Activated naive CD8-positive, alpha-beta T cell treated with anti-CD3 and anti-CD28 coated beads, Interleukin-2, amount 50 U/mL, for 24 hours (primary cell): ENCODE measurements at places on chromosomes 11 and 22.
A peak's percentile ranks its signal among the peaks of the same experiment; 100 is the strongest.

DNA sequence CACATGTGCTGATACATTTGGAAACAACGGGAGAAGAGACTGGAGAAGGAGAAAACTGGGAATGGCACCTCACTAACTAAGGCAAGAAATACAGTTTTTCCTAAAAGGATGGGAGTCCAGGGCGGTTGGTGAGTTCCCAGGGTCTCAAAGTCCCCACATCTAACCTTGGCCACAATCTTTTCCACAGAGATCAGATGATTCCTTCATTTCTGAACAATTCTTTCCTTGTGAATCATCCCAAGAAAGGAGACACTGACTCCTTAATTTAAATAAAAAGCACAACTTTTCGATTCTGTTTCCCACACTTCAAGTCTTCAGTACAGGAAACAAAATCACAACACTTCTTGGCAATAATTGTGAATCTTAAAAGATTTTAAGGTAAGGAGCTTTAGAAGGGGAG is 384.7 kb downstream of the DCDC1 start:
- no peaks in the 10 kb centered on the region for H3K27me3 ChIP-seq
- no peaks in the 10 kb centered on the region for H3K4me1 ChIP-seq
- no peak for DNase-seq
- H3K27ac ChIP-seq = no peak overlapping the region
- H3K36me3 ChIP-seq = no peaks in the 10 kb centered on the region

GRCh38 chr22:22712666-22713365 is 68.4 kb downstream of the GGTLC2 start:
- H3K27ac ChIP-seq = no peak overlapping the region
- H3K4me1 ChIP-seq = peaks cover 5% of the 10 kb centered on the region
- H3K36me3 ChIP-seq = no peaks in the 10 kb centered on the region
- no peak overlapping the region for H3K4me3 ChIP-seq

- H3K4me3 ChIP-seq = no peak overlapping the region
- no peak for DNase-seq
- H3K36me3 ChIP-seq = peaks cover 1% of the 10 kb centered on the region
- H3K27me3 ChIP-seq = peaks cover 3% of the 10 kb centered on the region
- H3K4me1 ChIP-seq = no peaks in the 10 kb centered on the region
These were observed 92.8 kb downstream of the MYEOV start for GRCh38 chr11:69386594-69387408.

GRCh38 chr11:36019722-36020121 is 75.9 kb downstream of the LDLRAD3 start:
- no peaks in the 10 kb centered on the region for H3K27me3 ChIP-seq
- H3K4me1 ChIP-seq = no peaks in the 10 kb centered on the region
- no peaks in the 10 kb centered on the region for H3K36me3 ChIP-seq

- peak overlapping the region; percentile 59 for H3K27ac ChIP-seq
- peak overlapping the region; percentile 51 for H3K4me3 ChIP-seq
- peak; percentile 72 for DNase-seq
- H3K36me3 ChIP-seq = peaks cover 5% of the 10 kb centered on the region
- no peaks in the 10 kb centered on the region for H3K27me3 ChIP-seq
These were observed 2.3 kb upstream of the RAD9A start for GRCh38 chr11:67389477-67389876.

DNA sequence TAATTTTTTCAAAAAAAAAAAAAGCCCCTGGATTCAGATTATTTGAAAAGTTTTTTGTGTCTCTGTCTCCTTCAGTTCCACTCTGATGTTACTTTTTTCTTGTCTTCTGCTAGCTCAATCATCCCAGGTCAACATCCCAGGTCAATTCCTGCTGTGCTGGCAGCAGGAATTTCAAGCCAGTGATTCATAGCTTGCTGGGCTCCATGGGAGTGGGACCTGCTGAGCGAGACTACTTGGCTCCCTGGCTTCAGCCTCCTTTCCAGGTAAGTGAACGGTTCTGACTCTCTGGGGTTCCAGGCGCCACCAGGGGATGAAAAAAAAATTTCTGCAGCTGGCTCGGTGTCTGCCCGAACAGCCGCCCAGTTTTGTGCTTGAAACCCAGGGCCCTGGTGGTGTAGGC is 31.4 kb downstream of the PLAAT5 start:
- H3K4me3 ChIP-seq = no peak overlapping the region
- no peaks in the 10 kb centered on the region for H3K36me3 ChIP-seq
- no peaks in the 10 kb centered on the region for H3K4me1 ChIP-seq
- DNase-seq = no peak
- no peak overlapping the region for H3K27ac ChIP-seq
- peaks cover 2% of the 10 kb centered on the region for H3K27me3 ChIP-seq

DNA sequence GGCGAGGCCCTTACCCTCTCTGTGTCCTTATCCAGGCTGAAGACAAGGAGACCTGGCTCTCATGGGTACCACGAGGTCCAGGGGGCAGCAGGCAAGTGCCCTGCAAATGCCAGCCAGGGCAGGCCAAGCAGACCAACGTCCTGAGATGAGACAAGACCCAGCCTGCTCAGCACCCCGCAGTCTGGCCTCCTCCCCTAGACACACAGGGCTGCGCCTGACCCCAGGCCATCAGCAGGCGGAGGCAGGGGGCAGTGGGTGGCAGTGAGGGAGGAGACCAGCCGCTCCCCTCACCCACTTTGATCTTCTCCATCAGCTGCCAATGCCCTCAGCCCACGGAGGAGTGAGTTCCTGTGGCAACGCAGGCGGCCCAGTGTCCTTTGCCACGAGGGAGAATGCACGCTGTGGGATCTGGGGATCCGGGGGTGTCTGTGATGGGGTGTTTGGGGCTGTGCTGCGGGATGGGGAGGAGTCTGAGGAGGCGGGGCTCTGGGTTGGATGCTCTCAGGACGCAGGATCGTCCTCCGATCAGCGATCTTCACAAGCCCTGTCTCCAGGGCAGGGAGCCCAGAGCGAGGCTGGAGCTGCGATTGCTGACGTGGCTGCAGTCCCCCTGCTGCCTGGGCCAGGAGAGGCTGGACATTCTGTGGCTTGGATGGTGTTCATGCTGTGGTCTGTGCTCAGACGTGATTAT is 30.5 kb upstream of the PPARA start:
- no peaks in the 10 kb centered on the region for H3K4me1 ChIP-seq
- no peaks in the 10 kb centered on the region for H3K36me3 ChIP-seq
- no peak for DNase-seq
- no peak overlapping the region for H3K27ac ChIP-seq

GRCh38 chr11:68460741-68461574 is at the start of gene PPP6R3:
PPP6R3 (plus strand) TSS chr11:68460752; CDS start chr11:68537665, 76,913 bp downstream.
- peak within 1 kb of the TSS; percentile 99 for H3K4me3 ChIP-seq
- H3K4me1 ChIP-seq = peaks cover 50% of the 10 kb centered on the region
- H3K36me3 ChIP-seq = peaks cover 5% of the 10 kb centered on the region
- DNase-seq = no peak
- H3K27ac ChIP-seq = peak within 1 kb of the TSS; percentile 92

DNA sequence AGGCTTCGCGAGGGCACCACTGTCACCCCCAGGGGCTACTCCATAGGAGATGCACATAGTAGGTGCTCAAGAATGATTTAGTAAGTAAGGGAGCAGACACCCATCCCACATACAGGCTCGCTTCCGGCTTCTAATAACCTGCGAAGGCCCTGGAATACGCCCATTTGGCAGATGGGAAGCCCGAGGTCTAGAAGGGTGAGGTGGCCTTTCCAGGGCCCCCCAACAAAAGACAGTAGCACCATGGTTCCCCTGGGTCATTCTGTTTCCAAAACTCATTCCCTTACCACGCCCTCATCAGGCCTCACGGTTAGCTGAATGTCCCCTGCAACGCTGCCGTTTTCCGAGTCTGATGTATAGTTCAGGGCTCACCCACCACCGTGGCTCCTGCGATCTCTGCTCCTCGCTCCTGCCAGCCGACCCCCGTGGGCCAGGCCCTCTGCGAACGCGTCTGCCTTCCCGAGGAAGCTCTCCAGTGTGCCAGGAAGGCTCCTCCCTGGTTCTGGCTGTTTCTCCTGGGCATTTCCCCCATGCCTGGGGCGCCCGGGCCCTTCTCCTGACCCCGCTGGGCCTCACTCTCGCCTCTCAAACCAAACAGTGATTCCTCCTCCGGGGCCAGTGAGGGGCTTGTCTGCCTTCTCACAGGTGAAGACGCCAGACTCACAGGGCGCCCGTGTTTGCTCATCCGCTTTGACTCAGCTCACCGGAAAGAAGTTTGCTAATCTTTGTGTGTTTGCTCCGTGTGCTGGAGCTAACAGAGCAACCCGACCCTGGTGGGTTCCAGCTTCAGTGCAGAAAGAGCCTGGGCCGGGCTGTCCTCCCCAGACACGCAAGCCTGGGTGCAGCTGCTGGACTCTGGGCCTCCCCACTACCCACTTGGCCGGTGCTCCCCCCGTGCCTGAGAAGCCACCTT is 86.6 kb downstream of the RTL6 start:
- H3K36me3 ChIP-seq = no peaks in the 10 kb centered on the region
- DNase-seq = no peak
- H3K27me3 ChIP-seq = no peaks in the 10 kb centered on the region
- H3K4me1 ChIP-seq = no peaks in the 10 kb centered on the region

DNA sequence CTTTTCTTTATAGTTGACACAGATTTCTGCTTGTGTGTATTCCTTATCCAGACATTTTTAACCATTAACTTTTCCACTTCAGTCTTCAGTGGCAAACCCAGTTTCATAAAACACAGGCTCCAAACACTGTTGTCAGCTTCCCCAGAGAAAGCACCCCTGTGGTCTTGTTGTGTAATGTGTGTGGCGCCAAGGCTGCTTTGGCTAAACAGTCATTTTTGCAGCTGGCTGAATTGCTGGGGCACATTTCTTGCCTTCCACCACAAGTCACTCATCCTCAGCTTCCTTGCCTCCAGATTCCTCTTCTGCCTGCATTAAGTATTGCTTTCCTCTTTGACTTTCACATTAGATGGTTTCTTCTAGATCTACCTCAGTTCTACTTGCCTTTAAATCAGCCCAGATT is 40.5 kb downstream of the ARHGAP1 start:
- peaks cover 20% of the 10 kb centered on the region for H3K36me3 ChIP-seq
- H3K4me1 ChIP-seq = no peaks in the 10 kb centered on the region
- no peak for DNase-seq
- H3K27ac ChIP-seq = no peak overlapping the region

GRCh38 chr11:39732001-39732400 is 1727.5 kb downstream of the LRRC4C start:
- H3K27me3 ChIP-seq = no peaks in the 10 kb centered on the region
- H3K4me3 ChIP-seq = no peak overlapping the region
- DNase-seq = no peak
- H3K27ac ChIP-seq = no peak overlapping the region

GRCh38 chr11:69356703-69357457 is 62.9 kb downstream of the MYEOV start:
- H3K36me3 ChIP-seq = no peaks in the 10 kb centered on the region
- H3K27me3 ChIP-seq = no peaks in the 10 kb centered on the region
- no peak overlapping the region for H3K4me3 ChIP-seq
- peaks cover 13% of the 10 kb centered on the region for H3K4me1 ChIP-seq
- no peak overlapping the region for H3K27ac ChIP-seq

DNA sequence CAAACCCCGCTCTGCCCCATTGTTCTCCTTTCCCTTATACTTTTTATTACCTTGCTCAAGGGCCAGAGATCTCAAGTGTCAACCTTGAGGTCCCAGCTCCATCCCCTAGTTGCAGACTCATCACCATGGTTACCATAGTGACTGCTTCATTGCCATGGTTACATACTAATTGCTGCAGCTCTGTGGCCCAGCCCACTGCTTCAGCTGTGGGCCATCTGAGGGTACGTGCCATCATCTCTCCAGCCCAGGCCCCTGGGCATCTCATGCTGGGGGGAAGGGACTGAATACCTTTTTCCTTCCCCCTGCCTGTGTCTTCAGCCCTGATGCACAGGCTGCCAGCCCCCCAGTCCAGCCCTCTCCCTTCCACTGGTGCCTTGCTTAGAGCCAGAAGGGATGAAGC is 22.2 kb downstream of the TREH start:
- H3K4me1 ChIP-seq = no peaks in the 10 kb centered on the region
- no peak overlapping the region for H3K4me3 ChIP-seq
- no peaks in the 10 kb centered on the region for H3K27me3 ChIP-seq
- H3K36me3 ChIP-seq = no peaks in the 10 kb centered on the region
- no peak for DNase-seq

DNA sequence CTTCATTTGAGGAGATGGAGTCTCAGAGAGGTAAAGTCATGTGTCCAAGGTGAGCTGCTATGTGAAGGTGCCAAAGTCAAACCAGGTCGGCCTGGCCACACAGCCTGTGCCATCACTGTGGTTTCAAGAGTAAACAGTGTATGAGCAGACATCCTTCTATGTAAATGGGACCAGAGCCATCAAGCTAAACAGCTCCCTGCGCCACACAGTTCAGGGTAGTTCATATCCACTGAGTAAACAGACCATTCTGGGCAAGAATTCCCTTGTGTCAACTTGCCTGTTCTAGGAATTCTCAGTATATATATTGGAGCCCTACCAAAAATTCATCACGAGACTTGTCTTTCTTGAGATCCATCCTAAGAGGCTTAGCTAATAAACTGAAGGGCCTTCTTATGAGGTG is 77.5 kb downstream of the AMOTL1 start:
- peaks cover 2% of the 10 kb centered on the region for H3K36me3 ChIP-seq
- H3K27ac ChIP-seq = no peak overlapping the region
- no peak overlapping the region for H3K4me3 ChIP-seq
- no peaks in the 10 kb centered on the region for H3K4me1 ChIP-seq
- no peaks in the 10 kb centered on the region for H3K27me3 ChIP-seq

DNA sequence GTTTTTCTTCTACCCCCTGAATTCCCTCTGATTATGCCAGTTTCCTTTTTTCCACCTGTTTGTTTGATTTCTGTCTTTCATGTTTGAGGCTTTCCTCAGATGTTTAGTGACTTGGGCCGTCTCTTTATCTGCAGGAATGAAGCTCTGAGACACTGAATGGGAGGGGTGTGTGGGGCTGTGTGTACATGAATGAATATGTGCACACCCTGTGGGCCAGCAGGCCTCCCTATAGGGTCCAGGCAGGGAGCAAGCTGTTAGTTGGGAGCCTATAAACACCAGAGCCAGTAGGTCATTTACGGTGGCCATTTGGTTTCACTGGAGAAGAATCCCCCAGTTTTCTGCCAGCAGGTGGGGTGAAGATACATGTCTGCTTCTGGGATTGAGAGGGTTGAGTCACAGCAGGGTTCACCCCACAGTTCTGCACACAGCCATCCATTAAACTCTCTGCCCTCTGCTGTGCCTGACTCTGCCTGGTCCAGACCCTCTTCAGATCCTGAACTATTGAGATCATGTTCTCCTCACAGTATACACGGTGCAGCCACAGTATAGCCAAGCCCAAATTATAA is 34.8 kb downstream of the BARX2 start:
- H3K4me3 ChIP-seq = no peak overlapping the region
- peaks cover 18% of the 10 kb centered on the region for H3K4me1 ChIP-seq
- H3K36me3 ChIP-seq = no peaks in the 10 kb centered on the region

DNA sequence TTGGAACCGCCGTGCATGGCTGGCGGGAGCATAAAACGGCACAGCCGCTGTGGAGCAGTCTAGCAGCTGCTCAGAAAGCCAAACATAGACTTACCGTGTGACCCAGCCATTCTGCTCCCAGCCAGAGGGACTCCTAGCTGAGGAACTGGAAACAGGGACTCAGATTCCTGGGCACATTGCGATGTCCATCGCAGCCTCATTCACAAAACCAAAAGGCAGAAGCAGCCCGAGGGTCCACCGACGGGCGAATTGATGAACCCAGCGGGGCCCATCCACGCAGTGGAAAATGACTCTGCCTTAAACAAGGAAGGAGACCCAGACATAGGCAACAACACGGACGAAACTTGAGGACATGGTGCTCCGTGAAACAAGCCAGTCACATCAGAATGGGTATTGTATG is 5.7 kb upstream of the MUC5B start:
- H3K27ac ChIP-seq = no peak overlapping the region
- peaks cover 3% of the 10 kb centered on the region for H3K36me3 ChIP-seq
- DNase-seq = no peak
- H3K4me1 ChIP-seq = no peaks in the 10 kb centered on the region
- no peak overlapping the region for H3K4me3 ChIP-seq

- H3K27me3 ChIP-seq = peaks cover 7% of the 10 kb centered on the region
- no peak overlapping the region for H3K27ac ChIP-seq
- H3K36me3 ChIP-seq = no peaks in the 10 kb centered on the region
- no peak overlapping the region for H3K4me3 ChIP-seq
- no peaks in the 10 kb centered on the region for H3K4me1 ChIP-seq
- no peak for DNase-seq
These were observed 87.1 kb upstream of the SHANK2 start for GRCh38 chr11:71339396-71339881.
